ENCODE measurements at places on chromosomes 16 and 17.

DNA sequence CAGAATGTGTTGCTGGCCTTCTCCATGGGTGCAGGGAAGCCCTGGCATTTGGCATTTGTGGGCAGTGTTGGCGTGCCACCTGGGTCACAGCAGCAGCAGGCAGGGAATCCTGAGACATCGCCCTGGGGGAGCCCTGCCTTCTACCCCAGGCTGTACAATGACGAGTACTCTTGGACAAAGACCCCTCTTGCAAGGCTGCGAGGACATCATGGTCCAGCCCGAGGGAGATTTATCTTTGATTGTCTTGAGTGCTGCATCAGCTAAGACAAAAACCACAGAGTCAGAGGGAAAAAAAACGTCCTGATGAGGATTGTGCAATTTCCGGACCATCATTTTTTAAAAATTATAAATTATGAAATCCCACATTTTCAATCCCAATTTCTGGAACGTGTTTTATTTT lies 3.7 kb downstream of the CRISPLD2 start:
- DNase-seq = no peak

DNA sequence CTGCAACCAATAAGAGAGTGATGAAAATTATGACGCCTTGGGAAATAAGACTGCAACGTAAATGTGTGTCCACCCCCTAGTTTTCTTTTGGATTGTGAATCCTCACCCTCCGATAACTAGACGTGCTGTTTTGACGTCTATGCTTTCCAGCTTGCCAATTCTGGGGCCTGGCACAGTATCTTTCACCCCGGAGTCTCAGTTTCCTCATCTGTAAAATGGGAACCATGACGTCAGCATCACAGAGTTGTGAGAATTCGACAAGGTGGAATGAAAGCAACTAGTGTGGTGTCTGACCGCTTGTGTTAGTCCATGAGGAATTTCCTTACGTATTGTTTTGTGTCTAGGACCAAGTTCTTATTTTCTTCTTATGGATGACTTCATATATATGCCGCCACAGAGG lies 37.7 kb downstream of the WWOX start:
- no peak for DNase-seq

DNA sequence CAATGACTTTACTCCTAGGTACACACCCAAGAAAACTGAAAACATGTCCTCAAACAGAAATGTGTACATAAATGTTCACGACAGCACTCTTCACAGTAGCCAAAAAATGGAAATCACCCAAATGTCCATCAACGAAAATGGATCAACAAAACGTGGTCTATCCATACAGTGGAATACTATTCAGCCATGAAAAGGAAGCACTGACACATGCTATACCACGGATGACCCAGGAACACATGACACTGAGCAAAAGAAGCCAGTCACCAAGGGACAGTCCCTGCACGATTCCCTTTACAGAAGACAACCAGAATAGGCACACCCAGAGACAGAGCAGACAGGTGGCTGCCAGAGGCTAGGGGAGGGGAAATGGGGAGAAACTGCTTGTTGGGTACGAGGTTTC lies 11.3 kb downstream of the ZNF500 start:
- DNase-seq = no peak

DNA sequence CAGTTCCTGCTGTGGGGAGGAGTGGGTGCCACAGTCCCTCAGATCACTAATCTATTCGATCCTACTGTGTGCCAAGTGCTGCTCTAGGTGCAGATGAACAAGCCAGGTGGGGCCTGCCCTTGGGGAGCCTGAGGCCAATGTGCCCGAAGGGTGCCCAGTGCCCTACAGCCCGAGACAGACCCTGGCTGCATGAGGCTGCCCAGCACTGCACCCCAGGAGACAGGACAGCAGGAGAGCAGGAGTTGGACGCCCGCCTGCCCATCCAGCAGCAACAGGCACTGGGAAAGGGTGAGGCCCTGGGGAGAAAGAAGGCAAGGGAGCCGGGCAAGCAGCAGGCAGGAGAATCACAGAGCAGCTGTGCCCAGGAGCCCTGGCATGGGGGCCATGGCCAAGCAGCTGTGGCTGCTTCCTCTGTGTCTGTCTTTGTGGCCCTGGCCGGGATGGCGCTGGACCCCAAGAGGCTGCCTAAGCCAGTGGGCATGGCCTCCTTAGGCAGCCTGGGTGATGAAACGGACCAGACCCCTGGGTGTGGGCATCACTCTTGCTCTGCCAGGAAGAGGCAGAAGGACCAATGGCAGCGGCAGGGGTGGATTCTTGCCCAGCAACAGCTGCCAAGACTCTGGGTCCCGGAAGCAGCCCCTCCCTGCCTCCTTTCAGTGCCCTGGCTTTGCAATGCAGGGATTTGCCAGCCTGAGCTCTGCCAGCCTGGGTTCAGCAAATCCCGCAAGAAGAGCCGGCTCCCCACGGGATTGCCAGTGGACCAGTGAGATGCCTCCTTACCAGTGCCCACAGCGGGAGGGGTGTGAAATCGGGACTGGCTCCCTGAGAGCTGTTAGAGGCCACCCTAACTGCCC lies 179.6 kb upstream of the TNRC6C start:
- peak; percentile 70 for DNase-seq

GRCh38 chr16:11264155-11264832 lies 4.8 kb downstream of the TNP2 start:
- no peak for DNase-seq

DNA sequence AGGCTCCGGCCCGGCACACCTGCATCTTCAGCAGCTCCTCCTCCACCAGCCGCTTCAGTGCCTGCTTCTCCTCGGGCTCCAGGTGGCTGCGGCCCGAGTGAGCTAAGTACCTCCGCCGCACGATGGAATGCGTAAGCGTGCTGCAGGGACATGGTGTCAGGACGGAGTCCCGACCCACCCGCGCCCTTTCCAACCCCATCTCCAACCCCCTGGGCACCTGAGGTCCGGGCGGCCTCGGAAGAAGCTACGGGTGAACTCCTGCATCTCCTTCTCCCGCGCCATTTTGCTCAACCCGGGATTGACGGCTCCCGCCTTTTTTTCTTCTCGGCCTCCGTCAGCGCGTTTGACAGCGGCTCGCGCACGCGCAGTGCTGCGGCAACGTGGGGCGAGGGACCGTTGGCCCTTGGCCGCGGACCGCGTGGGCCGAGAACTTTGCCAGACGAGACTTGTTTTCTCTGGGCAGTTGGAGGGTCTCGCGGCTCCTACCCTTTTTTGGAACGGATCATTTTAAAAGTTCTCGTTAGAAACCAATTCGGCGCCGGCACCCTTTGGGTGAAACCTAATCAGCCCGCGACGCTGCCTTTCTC lies at the start of gene HIRIP3:
TSS of gene HIRIP3 (minus strand) at position 294 of the 587 bp plus-strand sequence. CDS start at position 282, 12 bp downstream.
- DNase-seq = peak; percentile 85

GRCh38 chr16:27644165-27644564 lies 94.2 kb downstream of the KATNIP start:
- no peak for DNase-seq

GRCh38 chr16:81319221-81319912 lies 4.6 kb downstream of the GAN start:
- DNase-seq = peak; percentile 59

DNA sequence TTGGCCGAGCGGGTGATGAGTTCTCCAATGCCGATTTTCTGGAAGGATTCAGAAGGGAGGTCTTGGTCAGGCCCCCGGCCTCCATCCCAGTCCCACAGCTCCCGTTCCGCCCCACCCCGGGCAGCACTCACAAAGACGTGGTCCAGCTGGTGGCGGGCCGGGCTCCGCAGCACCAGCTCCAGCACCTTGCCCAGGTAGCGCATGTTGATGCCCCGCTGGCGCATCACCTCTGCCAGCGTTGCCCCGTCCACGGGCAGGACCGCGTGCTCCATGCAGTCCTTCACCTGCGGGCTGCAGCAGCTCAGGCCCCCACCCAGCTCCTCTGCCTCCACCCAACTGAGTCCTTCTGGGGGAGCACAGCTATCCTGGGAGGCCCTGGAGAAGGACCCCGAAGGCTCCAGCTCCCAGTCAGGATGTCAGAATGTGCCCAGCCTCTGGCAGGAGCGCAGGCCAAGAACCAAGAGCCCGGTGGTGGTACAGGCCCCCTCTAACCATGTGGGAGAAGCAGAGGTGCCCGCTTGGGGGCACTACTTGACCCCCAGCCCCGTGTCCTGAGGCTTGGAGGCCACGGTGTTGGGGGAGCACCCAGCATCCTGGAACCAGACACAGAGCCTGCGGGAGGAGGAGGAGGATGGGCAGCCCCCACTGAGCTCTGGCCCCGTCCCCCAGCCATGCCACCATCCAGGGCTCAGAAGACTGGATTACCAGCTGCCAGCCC lies 16.2 kb downstream of the CLUH start:
- no peak for DNase-seq

All from urothelium cell line (cell line).